ENCODE measurements at places on chromosomes 1 and 21. TPM values are rescaled to one million over a fixed set of nuclear protein-coding genes. Genes with fewer than 3 reads are reported as not detected.
A peak's percentile ranks its signal among the peaks of the same experiment; 100 is the strongest.

The ACTL8 gene
- total RNA-seq = not detected

DNA sequence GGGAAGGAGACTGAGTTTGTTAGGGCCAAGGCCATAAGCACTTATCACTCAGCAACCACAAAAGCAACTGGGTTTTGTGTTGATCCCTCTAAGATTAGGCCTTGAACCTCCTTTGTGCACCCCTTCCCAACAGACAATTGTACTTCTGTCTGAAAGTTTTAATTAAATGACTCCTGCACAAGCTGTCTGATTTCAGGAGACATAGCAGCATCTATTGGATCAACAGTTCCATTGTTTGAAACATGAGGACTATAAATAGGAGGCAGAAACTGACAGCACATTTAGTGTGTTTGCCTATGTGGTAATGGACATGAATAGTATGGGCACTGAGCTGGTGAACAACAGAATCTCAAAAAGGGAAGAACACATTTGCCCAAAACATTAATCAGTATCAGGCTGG lies 167.3 kb upstream of the KCNJ6 start:
- H3K4me1 ChIP-seq = no peaks in the 10 kb centered on the region
- H3K4me3 ChIP-seq = no peak overlapping the region
- H3K27ac ChIP-seq = no peak overlapping the region

- no peak overlapping the region for H3K27ac ChIP-seq
- no peak for DNase-seq
- H3K4me3 ChIP-seq = no peak overlapping the region
Observed at GRCh38 chr1:64315402-64315801, 112.0 kb downstream of the UBE2U start.

The NBPF6 gene
- total RNA-seq = 0.40 TPM

- H3K4me1 ChIP-seq = peaks cover 51% of the 10 kb centered on the region
- no peak for DNase-seq
- no peak overlapping the region for H3K27ac ChIP-seq
- peaks cover 5% of the 10 kb centered on the region for H3K27me3 ChIP-seq
- no peak overlapping the region for H3K4me3 ChIP-seq
Observed at GRCh38 chr1:116572771-116573430, 2.1 kb upstream of the CD58 start.

DNA sequence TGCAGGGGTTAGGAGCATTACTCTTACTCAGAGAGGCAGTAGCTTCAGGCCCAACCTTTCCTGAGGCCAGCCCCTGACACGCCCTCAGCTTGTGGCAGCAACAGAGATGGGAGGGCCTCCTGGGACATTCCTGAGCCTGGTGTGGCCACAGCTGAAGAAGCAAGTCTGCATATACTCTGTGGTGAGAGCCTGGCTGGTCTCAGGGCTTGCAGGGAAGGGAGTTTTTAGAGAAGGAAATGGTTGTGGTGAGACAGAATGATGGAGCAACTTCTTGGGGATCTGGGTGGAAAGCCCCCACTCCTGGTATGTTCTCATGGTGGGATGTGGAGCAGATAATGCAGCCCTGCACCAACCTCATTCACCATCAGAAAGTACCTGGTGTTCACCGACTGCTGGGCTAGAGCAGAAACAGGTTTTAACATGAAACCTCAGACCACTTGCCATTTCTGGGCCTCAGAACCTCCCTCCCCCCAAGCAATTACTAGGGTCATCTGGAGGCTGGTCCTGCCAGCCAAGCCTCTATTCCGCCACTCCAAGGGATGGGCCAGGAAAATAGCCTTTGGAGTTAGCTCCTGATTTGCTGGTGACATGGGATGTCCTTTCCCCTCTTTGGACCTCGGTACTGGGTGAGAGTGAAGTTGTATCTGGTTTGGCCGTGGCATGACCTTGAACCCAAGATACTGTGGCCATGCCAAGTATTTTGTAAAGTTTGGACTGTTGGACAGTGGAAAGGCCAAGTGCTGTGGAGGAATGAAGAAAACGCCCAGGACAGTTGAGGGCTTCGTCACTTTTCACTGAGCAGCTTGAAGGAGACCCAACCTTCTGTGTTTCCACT lies 28.1 kb upstream of the RNF19B start:
- peak; percentile 92 for DNase-seq
- H3K4me3 ChIP-seq = peak overlapping the region; percentile 68
- no peaks in the 10 kb centered on the region for H3K27me3 ChIP-seq

GRCh38 chr1:6111571-6111970 lies 65.9 kb downstream of the KCNAB2 start:
- H3K4me1 ChIP-seq = peaks cover under 1% of the 10 kb centered on the region
- H3K27me3 ChIP-seq = peaks cover 2% of the 10 kb centered on the region
- no peak for DNase-seq
- H3K36me3 ChIP-seq = no peaks in the 10 kb centered on the region
- H3K4me3 ChIP-seq = no peak overlapping the region
- H3K27ac ChIP-seq = no peak overlapping the region

DNA sequence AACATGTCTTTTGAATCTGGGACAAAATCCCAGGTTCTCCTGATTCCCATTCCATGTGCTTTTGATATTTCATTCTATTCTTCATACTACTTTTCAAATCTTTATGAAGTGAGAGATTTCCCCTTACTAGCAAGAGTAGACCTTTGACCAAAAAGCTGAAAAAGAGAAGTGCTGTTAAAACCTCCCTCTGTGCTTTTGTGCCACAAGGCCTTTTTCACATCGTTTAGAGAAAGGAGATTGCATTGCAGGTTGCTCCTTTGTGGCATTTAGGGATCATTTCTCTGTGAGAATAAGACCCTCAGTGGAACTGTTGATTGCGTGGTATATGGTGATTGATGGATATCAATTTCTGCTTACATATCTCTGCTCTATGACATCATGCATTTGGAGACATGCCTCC lies 148.8 kb downstream of the TGFB2 start:
- H3K27me3 ChIP-seq = no peaks in the 10 kb centered on the region
- H3K27ac ChIP-seq = no peak overlapping the region
- H3K4me1 ChIP-seq = no peaks in the 10 kb centered on the region
- no peak overlapping the region for H3K4me3 ChIP-seq
- H3K36me3 ChIP-seq = no peaks in the 10 kb centered on the region

The GJA9 gene
- not detected for total RNA-seq

- DNase-seq = peak; percentile 60
- H3K4me1 ChIP-seq = peaks cover 14% of the 10 kb centered on the region
- H3K4me3 ChIP-seq = peak overlapping the region; percentile 82
- no peak overlapping the region for H3K27ac ChIP-seq
- H3K36me3 ChIP-seq = no peaks in the 10 kb centered on the region
Observed at GRCh38 chr1:41239988-41240610, 2.0 kb downstream of the SCMH1 start.

- H3K4me1 ChIP-seq = peaks cover 30% of the 10 kb centered on the region
- H3K36me3 ChIP-seq = peaks cover 11% of the 10 kb centered on the region
- peak overlapping the region; percentile 42 for H3K4me3 ChIP-seq
- H3K27ac ChIP-seq = peak overlapping the region; percentile 34
- no peaks in the 10 kb centered on the region for H3K27me3 ChIP-seq
Observed at GRCh38 chr1:155210314-155211104, 2.0 kb downstream of the MTX1 start.

The FAM72D gene
- 7.5 TPM for total RNA-seq

The CADM3 gene
- total RNA-seq = not detected

Data from activated CD4-positive, alpha-beta T cell treated with anti-CD3 and anti-CD28 coated beads, Interleukin-2, amount 10 ng/mL, durations not matched to agents 24 days and 14 days (primary cell).